ENCODE measurements at places on chromosomes 12 and 14.

DNA sequence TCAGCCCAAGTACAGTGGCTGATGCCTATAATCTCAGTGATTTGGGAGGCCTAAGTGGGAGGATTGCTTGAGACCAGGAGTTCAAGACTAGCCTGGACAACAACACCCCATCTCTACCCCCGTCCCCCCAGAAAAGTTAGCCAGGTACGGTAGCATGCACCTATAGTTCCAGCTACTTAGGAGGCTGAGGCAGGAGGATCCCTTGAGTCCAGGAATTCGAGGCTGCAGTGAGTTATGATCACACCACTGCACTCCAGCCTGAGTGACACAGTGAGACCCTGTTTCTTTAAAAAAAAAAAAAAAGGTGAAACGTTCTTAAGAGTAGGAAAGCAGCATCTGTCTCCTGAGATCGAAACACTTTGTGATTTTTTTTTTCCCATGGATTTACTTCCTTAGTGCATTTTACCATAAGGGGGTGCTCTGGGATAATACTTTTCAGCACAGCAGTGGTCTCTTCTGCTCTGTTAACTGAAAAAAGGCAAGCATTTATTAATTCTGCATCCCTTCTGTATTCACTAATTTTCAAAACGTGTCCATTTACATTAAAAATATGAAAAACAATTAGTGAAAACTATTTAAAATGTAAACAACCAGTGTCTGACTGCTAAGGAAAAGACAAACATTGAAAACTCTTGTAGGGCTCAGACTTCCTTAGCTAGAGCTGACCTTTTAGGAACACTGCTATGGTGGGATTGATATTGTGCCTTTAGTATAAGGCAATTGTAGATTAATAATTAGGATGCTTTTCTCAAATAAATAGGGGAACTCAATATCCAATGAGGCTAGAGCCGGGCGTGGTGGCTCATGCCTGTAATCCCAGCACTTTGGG is 31.2 kb upstream of the USP44 start:
- H3K27me3 ChIP-seq: peaks cover 3% of the 10 kb centered on the region
- H3K36me3 ChIP-seq: no peaks in the 10 kb centered on the region

DNA sequence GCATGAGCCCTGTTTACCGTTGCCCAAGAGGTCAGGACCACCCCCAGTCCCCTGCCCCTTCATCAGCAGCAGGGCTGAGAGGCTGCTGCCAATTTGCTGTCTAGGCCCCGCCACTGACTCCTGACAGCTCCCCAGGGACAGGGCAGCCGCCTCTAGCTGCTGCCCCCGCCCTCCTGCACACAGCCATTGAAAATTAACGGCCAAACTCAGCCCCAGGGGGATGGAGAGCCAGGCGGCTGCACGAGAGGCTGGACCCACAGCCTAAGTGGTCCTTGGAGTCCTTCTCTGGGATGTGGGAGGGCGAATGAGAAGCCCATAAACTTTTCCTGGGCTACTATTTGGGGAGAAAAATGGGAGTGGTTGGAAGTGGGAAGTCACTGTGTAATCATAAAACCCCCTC is 4.6 kb downstream of the FOXN4 start:
- no peak for DNase-seq
- peaks cover 41% of the 10 kb centered on the region for H3K27me3 ChIP-seq
- no peak overlapping the region for H3K4me3 ChIP-seq
- H3K36me3 ChIP-seq: no peaks in the 10 kb centered on the region
- no peak overlapping the region for H3K27ac ChIP-seq
- H3K4me1 ChIP-seq: peaks cover 2% of the 10 kb centered on the region

- H3K27ac ChIP-seq: peak within 1 kb of the TSS; percentile 94
- H3K36me3 ChIP-seq: peaks cover 27% of the 10 kb centered on the region
- peak within 1 kb of the TSS; percentile 97 for H3K4me3 ChIP-seq
- H3K27me3 ChIP-seq: no peaks in the 10 kb centered on the region
Observed at GRCh38 chr14:77028384-77029231, at the start of gene IRF2BPL. TSS of gene IRF2BPL (minus strand) at chr14:77028708. CDS start at chr14:77027792, 916 bp downstream.

- no peaks in the 10 kb centered on the region for H3K4me1 ChIP-seq
- DNase-seq: no peak
Observed at GRCh38 chr14:94097091-94097490, 13.4 kb upstream of the IFI27 start.

DNA sequence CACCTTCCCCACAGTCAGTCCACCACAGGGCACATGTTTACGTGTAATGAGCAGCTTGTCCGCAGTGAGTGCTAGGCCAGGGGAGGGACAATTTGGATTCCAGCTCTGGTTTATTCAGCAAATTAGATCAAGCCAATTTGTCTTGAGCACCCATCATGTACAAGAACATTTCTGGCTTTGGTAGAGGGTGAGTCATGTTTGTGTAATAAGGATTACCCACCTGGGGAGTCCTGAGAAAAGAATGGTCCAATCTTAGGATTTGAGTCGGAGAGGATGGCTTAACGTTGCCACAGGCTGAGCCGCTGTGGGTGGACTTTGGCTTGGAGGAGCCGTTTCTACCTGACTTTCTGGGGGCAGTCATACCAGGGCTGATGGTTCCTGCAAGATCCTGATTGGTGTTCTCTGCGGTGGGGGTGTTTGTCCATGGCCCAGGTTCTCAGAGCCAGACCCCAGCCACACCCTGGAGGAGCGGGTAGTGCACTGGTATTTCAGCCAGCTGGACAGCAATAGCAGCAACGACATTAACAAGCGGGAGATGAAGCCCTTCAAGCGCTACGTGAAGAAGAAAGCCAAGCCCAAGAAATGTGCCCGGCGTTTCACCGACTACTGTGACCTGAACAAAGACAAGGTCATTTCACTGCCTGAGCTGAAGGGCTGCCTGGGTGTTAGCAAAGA is 143.7 kb downstream of the SMOC1 start:
- H3K27me3 ChIP-seq: peaks cover 3% of the 10 kb centered on the region
- H3K27ac ChIP-seq: no peak overlapping the region
- peaks cover 7% of the 10 kb centered on the region for H3K4me1 ChIP-seq
- H3K4me3 ChIP-seq: no peak overlapping the region
- H3K36me3 ChIP-seq: no peaks in the 10 kb centered on the region
- DNase-seq: no peak

DNA sequence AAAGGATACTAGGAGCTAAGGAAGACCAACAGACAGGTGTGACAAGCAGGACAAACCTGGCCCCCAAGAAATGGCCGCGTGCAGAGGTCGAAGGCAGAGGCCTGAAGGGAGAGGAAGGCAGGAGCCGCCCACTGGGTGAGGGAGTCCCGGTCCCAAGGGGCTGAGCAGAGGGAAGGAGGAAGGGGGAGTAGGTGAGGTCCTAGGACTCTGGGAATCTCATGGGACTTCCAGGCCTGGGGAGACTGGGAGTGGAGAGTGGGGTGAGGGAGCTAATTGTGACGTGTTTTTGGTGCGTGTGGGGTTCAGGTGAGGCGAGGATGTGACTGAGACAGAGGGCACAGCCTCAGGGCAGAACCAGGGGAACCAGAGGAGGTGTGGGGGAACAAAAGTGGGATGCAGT is 11.7 kb upstream of the FLVCR2 start:
- no peaks in the 10 kb centered on the region for H3K36me3 ChIP-seq
- peaks cover 76% of the 10 kb centered on the region for H3K4me1 ChIP-seq
- peak overlapping the region; percentile 88 for H3K27ac ChIP-seq
- H3K27me3 ChIP-seq: no peaks in the 10 kb centered on the region
- no peak for DNase-seq
- peak overlapping the region; percentile 30 for H3K4me3 ChIP-seq

GRCh38 chr12:43921666-43922337 is 85.9 kb downstream of the TMEM117 start:
- H3K27ac ChIP-seq: no peak overlapping the region
- H3K27me3 ChIP-seq: no peaks in the 10 kb centered on the region

GRCh38 chr12:12977231-12977630 is 22.8 kb downstream of the HEBP1 start:
- H3K4me1 ChIP-seq: no peaks in the 10 kb centered on the region
- H3K27me3 ChIP-seq: no peaks in the 10 kb centered on the region
- no peak for DNase-seq
- H3K4me3 ChIP-seq: no peak overlapping the region
- H3K36me3 ChIP-seq: peaks cover 31% of the 10 kb centered on the region

DNA sequence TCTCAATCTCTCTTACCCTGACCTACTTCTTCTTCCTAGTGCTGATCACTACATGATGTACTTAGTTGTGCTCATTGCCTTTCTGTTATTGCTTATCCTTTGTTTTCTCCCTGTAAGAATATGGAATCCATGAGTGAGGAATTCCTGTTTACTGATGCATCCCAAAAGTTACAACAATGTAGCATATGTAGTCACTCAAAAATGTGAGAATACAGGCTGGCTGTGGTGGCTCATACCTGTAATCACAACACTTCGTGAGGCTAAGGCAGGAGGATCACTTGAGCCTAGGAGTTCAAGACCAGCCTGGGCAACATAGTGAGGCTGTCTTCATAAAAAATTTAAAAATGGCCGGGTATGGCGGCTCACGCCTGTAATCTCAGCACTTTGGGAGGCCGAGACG is 8.0 kb upstream of the WDR20 start:
- H3K4me1 ChIP-seq: no peaks in the 10 kb centered on the region
- no peaks in the 10 kb centered on the region for H3K27me3 ChIP-seq
- no peak for DNase-seq
- no peak overlapping the region for H3K4me3 ChIP-seq
- no peak overlapping the region for H3K27ac ChIP-seq

- H3K4me3 ChIP-seq: no peak overlapping the region
- peaks cover 83% of the 10 kb centered on the region for H3K4me1 ChIP-seq
- H3K27me3 ChIP-seq: no peaks in the 10 kb centered on the region
Observed at GRCh38 chr14:100256339-100256895, 17.5 kb downstream of the YY1 start.

GRCh38 chr12:20409607-20410377 is 41.5 kb downstream of the PDE3A start:
- H3K27ac ChIP-seq: no peak overlapping the region
- DNase-seq: no peak
- H3K36me3 ChIP-seq: no peaks in the 10 kb centered on the region
- no peak overlapping the region for H3K4me3 ChIP-seq

DNA sequence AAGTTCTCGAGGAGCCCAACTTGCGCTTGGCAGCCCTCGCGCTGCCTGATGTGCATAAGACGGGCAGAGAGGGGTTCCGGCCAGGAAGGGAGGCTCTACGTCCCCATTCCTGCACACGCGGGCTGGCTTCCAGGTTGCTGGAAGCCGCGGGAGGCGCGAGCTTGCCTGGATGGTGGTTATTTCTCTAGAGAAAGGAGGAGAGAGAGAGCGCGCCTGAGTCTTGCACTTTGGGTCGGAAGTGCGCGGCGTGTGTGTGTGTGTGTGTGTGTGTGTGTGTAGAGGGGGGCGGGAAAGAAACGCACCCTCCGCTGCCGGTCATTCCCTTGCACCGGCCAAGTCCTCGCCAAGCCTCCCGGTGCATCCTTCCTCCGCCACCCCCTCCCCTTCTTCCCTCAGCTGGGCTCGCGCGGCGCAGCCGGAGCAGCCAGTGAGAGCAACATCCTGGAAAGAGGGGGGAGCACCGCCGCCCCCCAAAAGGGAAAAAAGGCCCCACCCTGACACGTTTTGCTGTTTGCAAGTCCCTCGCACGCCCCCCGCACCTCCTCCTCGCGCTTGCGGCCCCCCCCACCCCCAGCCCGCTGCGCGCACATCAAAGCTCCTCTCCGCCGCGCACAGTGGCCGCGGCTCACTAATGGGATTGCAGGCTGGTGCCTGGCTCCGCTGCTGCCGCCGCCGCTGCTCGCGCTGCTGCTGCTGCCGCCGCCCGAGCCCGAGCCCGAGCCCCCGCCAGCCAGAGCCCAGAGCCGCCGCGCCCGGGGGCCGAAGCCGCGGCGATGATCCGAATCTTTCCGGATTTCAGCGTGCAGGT is 4.4 kb upstream of the NPAS3 start:
- no peak overlapping the region for H3K27ac ChIP-seq
- peaks cover 60% of the 10 kb centered on the region for H3K27me3 ChIP-seq
- DNase-seq: no peak
- no peaks in the 10 kb centered on the region for H3K36me3 ChIP-seq

DNA sequence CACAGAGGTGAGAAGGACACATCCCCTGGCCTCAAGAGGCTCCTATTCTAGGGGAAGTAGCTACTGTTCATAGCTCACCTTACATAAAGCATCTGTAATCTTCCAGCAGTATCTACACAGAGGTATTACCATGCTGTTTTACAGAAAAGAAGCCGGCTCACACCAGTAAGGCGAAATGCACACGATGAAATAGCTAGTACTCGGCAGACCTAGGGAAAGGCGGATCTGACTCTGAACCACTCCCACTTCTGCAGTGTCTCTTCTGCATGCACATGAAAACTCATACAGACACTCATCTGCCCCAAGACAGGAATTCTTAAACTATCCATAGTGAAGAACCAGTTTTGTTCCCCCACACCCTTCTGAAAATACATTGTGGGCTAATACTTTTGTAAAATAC is 73.6 kb downstream of the IQSEC3 start:
- H3K27ac ChIP-seq: no peak overlapping the region
- no peak for DNase-seq
- no peaks in the 10 kb centered on the region for H3K36me3 ChIP-seq
- peaks cover 12% of the 10 kb centered on the region for H3K4me1 ChIP-seq
- peak overlapping the region; percentile 74 for H3K4me3 ChIP-seq

DNA sequence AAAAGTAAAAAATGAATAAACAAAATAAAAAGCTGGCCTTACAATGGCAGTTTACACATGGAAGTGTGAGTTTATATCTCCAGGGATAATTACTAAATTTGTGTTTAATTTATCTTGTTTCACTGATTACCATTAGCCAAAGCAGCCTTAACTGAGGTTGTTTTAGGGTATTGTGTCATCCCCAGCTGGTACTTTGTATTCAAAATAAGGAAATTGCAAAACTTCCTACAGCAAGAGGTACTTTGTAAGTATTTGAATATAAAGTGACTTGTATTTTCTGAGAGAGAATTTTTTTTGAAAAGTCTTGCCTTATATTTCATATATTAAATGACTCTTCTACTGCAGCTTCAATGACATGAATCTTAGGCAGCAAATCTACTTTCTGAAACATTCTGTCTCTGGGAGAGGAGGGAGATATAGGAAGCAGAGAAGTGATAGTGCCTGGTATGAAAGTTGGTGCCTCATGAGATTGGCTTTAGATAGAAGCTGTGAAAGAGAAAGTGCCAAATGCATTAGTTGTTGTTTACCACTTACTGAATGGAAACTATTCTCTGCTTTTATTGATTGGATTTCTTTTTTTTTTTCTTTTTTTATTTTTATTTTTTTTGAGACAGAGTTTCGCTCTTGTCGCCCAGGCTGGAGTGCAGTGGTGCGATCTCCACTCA is 6.7 kb downstream of the FNTB start:
- peaks cover 51% of the 10 kb centered on the region for H3K4me1 ChIP-seq
- no peaks in the 10 kb centered on the region for H3K27me3 ChIP-seq
- DNase-seq: no peak
- H3K4me3 ChIP-seq: no peak overlapping the region
- peaks cover 27% of the 10 kb centered on the region for H3K36me3 ChIP-seq

DNA sequence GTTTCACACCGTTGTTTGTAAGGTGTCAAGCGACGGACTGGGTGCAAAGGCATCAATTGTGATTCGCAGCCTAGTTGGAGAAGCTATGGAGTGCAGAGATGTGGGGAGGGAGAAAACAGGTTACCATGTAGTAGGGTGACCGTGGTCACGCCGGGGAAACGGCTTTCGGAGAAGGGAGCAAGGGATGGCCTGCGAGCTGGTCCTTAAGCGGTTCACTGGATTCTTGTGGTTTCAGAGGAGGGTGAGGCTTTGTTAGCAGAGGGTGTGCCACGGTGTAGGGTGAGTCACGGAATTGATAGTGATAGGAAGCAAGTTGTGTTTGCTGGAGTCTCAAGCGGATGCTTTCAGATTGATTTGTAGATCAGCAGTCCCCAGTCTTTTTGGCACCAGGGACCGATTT is 2.3 kb downstream of the PIWIL1 start:
- no peak overlapping the region for H3K27ac ChIP-seq
- DNase-seq: no peak
- peaks cover 3% of the 10 kb centered on the region for H3K4me1 ChIP-seq
- H3K27me3 ChIP-seq: peaks cover 17% of the 10 kb centered on the region
- no peaks in the 10 kb centered on the region for H3K36me3 ChIP-seq
- H3K4me3 ChIP-seq: no peak overlapping the region

Measured in activated CD8-positive, alpha-beta T cell treated with anti-CD3 and anti-CD28 coated beads for 36 hours (primary cell).